ENCODE measurements at places on chromosomes 4 and X.

GRCh38 chr4:150593996-150594395 is 12.0 kb downstream of the MAB21L2 start:
- no peak for DNase-seq

GRCh38 chr4:83542225-83542624 is 6.3 kb downstream of the GPAT3 start:
- no peak for DNase-seq

DNA sequence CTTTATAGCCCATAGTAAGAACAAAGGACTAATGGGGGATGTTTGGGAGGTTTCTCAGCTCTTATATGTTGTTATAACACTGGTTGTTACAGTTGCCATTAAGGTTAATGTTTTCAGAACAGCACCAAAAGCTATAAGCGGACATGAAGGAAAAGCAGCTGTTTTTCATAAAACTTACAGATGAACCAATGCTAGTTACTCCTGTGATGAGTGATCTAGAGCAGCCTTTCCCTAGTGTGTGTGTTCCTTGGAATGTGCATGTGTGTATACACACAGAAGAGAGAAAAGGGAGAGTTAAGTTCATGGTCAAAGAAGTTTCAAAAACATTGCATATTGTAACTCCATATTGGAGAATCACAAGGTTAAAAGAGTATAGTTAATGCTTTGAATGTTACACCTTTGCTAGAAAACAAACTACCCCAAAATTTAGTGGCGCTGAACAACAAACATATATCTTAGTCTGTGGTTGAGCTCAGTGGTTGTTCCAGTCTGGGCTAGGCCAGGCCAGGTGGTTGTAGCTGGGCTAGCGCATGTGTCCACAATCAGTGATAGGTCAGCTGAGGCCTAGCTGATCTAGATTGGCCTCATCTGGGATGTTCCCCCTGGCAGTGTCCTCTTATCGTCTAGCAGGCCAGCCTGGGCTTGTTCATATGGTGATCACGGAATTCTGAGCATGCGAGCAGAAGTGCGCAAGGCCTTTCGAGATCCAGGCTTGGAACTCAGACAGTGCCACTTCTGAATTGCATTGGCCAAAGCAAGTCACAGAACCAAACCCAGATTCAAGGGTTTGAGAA is 151.0 kb downstream of the NHS start:
- no peak for DNase-seq

GRCh38 chrX:45143455-45143854 is 57.2 kb downstream of the DIPK2B start:
- DNase-seq = no peak

DNA sequence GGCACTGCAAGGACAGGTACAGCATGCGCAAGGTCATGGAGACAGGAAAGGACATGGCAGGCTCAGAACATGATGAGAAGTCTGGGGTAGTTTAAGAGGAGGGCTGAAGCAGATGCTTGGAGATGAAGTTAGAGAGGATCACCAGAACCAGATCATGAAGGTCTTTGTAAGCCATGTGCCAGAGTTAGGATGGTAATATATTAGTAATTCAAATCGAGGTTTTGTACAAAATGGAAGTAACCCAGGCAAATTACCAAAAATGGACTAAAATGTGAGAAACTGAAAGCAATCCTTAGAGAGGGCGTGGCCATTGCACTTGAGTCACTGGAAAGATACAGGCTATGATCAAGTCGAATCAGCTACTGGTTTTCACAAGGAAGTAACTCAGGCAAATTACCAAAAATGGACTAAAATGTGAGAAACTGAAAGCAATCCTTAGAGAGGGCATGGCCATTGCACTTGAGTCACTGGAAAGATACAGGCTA is 13.5 kb downstream of the RXFP1 start:
- DNase-seq = peak; percentile 56
